ENCODE measurements at places on chromosomes 7 and 10.

DNA sequence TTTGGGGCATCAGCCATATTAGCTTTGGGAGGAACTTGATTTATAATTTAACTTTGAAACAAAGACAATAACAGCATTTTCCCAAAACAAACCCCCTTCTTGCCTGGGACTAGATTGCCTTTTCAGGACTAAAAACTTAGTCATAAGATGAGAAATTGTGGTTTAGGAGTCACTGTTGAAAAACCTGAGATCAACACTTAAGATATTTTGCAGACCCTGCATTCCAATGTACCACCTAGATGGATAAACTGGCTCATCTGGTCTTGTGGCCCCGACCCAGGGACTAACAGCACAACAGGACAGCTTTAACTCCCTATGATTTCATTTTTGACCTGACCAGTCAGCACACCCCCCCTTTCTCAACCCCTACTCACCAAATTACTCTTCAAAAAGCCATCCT is 1165.4 kb downstream of the XPNPEP1 start:
- no peak for DNase-seq

- no peak for DNase-seq
Observed at GRCh38 chr7:604001-604883, 84.6 kb upstream of the PDGFA start.

DNA sequence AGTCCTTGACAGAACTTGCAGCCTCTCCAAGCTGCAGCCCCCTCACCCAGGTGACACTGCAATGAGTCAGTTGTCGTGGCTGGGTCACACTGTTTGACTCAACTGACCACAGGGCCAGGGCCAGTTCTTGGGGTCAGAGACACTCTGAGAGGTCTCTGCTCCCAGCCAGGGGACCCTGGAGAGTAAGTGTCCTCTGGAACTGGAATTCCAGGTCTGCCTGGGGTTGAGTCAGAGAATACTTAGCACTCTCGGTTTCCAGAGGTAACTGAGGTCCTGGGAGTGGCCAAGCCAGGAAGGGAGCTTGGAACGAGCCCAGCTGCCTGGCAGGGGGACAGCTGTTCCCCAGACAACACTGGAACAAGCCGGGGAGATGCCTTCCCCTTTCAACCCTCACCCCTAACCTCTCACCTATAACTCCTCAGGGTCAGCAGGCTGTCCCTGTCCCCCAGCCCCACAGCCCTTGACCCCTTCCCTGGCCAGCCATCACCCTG is 2.2 kb upstream of the MYL10 start:
- DNase-seq, result no peak

- DNase-seq, result peak; percentile 69
Observed at GRCh38 chr7:150974468-150975391, 3.4 kb downstream of the KCNH2 start.

DNA sequence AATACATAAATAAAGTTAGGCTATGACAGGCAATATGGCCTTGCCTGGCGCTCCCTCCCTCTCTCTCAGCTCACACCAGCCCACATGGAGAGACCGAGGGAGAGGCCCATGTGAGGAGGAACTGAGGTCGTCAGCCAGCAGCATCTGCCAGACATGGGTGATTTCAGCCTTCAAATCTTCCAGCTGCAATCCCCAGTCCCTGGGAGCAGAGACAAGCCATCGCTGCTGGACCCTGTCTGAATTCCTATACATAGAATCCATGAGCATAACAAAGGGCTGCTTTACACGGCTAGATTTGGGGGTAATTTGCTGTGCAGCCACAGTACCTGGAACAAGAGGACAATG is 35.6 kb downstream of the ANKRD16 start:
- DNase-seq, result no peak

DNA sequence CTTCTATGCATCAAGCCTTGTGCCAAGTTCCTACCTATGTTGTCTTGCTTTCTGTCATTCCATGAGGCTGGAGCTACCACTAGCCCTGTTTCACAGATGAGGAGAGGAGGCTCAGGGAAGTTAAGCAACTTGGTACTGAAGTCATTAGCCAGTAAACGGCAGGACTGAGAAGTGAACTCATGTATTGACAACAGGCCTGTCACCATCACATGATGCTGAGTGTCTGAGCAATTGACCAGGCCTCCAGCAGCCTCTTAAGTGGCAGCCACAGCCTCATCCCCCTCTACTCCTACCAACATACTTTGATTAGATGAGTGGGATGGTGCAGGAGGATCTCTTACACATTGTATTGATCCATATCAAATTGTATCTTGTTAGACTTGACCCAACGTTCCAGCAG is 317.6 kb downstream of the GRID1 start:
- no peak for DNase-seq

DNA sequence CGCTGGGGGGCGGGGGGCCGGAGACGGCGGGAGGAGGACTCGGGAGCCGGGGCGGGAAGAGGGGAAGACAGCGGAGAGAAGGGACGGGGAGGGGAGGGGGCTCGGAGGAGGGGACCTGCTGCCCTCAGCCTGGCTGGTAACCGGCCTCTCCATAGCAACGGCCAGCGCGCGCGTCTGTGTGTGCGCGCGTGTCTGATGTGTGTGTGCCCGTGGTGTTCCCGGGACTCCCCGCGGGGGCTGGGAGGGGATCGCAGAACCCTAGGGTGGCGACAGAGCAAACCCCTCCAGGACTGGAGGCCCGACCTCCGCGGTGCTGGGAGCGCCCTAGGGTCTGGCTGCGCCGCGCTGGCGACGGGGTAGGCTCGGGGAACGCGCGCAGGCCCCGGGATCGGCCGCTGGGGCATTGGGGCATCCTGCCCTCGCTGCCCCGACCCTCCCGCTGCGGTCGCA is 356.3 kb downstream of the DNAJB6 start:
- no peak for DNase-seq

DNA sequence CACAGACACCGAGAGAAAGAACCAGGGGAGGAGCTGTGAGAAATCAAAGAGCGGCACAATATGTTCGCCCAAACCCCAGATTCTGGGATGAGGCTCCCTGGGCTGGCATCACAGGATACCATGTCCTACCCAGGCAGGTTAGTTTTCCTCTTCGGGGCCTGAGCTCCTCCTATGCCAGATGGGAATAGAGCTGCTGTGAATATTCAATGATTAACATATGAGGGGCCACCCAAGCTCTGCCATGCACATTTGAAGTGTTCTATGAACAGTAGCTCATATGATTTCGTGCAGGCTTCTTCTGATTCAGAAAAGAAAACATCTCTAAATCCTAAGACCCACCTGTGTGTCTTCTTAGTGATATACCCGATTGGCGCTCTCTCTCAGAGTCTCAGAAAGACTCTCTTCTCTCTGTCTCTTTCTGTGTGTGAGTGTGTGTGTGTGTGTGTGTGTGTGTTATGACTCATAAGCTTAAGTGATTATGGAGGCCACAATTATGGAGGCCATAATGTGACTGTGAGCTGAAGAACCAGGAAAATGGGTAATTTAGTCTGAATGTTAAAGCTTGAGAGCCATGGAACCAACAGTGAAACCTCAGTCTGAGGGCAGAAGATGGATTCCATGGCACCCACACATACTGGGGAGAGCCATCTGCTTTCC is 220.5 kb downstream of the KLF6 start:
- no peak for DNase-seq

GRCh38 chr10:3043512-3044368 is 23.6 kb upstream of the PFKP start:
- DNase-seq, result peak; percentile 39

DNA sequence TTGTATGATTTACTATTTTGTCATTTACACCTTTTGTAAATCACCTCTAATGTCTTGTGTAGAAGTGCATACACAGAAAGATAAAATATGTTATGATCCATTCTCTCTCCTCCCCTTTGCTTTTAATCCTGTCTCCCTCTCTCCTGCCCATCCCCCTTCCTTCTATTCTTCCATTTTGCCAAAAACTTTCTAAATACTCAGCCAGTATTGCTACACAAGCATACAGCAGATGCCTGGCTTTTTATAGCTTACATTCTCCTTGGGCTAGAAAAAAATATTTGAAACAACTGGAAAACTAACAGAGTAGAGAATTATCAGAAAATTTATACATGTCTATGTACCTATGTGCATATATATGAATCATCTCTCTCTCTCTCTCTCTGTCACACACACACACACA is 308.7 kb upstream of the BMPER start:
- DNase-seq, result no peak

- no peak for DNase-seq
Observed at GRCh38 chr10:130631142-130632096, 495.2 kb downstream of the GLRX3 start.

GRCh38 chr10:125209591-125210355 is 49.4 kb upstream of the CTBP2 start:
- DNase-seq, result no peak

DNA sequence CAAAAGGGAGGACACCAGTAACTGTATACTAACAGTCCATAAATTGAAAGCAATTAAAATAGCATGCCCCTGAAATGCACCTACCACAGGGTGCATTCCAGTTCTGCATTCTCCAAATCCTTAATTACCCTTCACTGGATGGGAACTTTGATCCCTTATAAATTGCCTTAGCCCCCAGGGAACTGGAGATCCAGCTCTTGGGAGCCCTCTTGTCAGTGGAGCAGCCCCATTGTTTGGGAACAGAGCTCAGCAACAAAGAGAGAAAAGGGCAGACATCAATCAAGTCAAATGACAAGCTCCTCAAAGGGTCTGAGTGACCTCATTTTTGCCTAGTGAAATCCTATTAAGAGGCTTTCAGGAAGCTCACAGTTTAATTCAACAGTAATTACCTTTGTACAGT is 472.6 kb downstream of the XPNPEP1 start:
- peak; percentile 81 for DNase-seq

DNA sequence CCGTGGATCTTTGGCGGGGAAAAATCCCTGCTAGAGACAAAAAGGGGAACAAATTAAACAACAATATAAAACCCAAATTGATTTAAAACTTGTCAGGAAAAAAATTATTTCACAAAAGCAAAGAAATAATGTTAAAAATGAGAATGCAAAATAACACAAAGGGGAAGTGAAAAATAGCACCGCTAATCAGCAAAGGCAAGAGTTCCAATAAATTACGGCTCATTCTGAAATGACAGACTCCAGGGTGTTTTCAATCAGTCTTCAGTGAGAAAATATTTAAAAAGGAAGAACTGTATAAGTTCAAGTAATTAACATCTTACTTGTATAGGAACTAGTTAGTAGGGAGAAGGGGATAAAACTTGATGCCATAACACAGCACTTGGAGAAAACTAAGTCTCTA is 336.8 kb downstream of the LRRTM3 start:
- no peak for DNase-seq

DNA sequence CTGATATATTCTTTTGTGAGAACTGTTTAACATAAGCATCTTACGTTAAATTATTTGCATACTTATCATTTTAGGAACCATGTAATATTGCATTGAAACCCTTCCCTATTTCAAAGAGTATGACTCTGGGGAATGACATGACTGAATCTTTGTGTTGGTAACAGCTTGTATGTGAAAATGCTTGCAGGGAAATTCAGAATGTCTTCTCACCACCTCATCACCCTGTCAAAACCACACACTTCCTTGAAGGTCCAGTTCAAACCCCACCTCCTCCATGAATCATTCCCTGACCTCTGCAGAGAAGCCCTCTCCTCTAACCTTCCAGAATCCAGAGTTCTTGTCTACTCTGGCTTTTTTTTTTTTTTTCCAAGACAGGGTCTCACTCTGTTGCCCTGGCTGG is 26.3 kb upstream of the NKX2-3 start:
- DNase-seq, result no peak

- DNase-seq, result no peak
Observed at GRCh38 chr7:9600974-9601373, 1167.6 kb downstream of the NXPH1 start.

- no peak for DNase-seq
Observed at GRCh38 chr7:7682861-7683260, 35.5 kb downstream of the RPA3 start.

GRCh38 chr10:90862908-90863514 is 5.2 kb upstream of the HTR7 start:
- peak; percentile 11 for DNase-seq

DNA sequence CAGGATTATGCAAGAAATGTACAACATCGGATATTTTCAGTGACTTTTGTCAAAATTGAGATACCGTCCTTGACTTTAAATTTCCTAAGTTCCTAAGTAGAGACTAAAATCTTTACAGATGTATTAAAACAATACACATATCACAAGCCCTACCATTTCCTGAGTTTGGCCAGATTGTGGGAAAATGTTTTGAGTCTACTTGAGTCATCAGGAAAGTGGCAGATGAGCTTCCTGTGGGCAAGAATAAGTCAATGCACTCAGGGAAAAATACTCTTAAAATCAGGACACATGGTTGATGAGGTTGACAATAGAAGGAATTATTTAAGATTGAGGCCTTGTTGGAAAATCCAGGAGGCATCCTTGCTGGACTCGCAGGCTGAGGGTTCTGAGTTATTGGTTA is 162.5 kb downstream of the SNX10 start:
- DNase-seq, result no peak

- no peak for DNase-seq
Observed at GRCh38 chr7:155291045-155291530, 6.6 kb upstream of the INSIG1 start.

DNA sequence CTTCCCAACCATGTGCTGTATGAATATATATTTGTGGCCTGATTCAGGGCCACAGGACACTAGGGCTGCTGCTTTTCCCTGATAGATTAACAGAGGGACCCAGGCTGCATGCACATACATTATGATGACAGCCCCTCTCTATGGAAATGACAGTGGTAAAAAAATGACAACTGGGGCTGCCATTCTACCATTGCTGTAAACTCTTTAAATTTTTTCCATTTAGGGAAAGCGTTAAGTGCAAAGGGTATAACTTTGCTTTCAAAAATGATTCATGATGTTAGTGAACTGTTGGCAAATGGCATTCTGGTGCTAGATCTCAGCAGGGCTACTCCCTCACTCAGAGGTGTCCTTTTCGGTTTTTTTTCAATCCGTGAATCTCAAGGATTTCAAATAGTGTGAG is 4.2 kb downstream of the CTBP2 start:
- DNase-seq, result no peak

- no peak for DNase-seq
Observed at GRCh38 chr10:49177391-49178355, 10.5 kb downstream of the TMEM273 start.

- no peak for DNase-seq
Observed at GRCh38 chr7:28856656-28857055, 101.5 kb downstream of the TRIL start.

- DNase-seq, result no peak
Observed at GRCh38 chr10:95177429-95177828, 16.6 kb upstream of the ACSM6 start.

DNA sequence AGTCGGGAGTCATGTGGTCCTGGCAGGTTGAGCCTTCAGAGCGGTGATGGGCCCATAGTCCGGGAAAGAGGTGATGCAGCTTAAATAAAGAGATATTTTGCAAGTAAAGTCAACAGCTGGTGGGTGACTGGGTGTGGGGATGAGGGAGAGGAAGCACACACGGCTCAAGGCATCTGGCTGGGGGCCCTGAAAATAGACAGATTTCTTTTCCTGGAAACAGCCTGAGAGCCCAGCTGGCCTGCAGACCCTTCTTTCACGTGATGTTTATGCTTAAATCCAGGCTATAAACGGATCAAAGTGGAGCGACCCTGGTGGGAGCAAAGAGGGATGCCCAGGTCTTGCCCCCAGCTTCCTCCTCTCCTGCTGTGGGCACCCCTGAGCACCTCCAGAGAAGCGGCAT is 149.1 kb downstream of the TEX36 start:
- DNase-seq, result no peak

Data from NCI-H1105 treated with DMSO at 0.1 percent for 48 hours (cell line).